CD4-positive, alpha-beta memory T cell (primary cell): ENCODE measurements at places on chromosomes 13 and 19. TPM values are rescaled to one million over a fixed set of nuclear protein-coding genes. Genes with fewer than 3 reads are reported as not detected.

TRPC4 gene
- not detected for total RNA-seq

ZSCAN5C gene
- not detected for total RNA-seq

WDR62 gene
- 1.7 TPM for total RNA-seq

ACP7 gene
- total RNA-seq: not detected

SERTM1 gene
- total RNA-seq: not detected

B3GNT8 gene
- 2.9 TPM for total RNA-seq

SGCG gene
- total RNA-seq: not detected

OVOL3 gene
- not detected for total RNA-seq

URAD gene
- total RNA-seq: not detected

KLHL1 gene
- not detected for total RNA-seq

IGFL4 gene
- not detected for total RNA-seq

ERICH6B gene
- not detected for total RNA-seq

POSTN gene
- total RNA-seq: not detected

CYSLTR2 gene
- total RNA-seq: 3.3 TPM

ZNF568 gene
- 18.8 TPM for total RNA-seq

ZNF813 gene
- 9.4 TPM for total RNA-seq

GPR18 gene
- total RNA-seq: 21.5 TPM
